ENCODE measurements at places on chromosomes 2 and 18.

- no peak for DNase-seq
Measured at GRCh38 chr2:26892133-26892532, 44.2 kb downstream of the DPYSL5 start.

DNA sequence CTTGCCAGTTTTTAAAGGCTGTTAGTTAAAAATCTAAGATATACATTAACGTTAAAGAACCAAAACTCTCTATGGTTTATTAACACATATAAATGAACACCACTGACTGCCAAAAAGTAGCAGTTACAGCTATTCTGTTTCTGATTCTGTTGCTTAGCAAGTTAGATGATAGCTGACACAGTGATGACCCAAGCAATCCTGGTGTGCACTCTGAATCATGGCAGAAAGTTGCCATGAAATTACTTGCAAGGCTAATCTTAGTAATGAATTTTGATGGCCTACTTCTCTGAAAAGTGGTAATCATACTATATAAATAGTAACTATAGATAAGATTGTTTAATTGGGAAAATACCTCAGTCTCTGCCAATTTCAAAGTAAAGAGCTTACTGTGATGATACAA is 57.7 kb downstream of the ROCK2 start:
- DNase-seq: no peak

DNA sequence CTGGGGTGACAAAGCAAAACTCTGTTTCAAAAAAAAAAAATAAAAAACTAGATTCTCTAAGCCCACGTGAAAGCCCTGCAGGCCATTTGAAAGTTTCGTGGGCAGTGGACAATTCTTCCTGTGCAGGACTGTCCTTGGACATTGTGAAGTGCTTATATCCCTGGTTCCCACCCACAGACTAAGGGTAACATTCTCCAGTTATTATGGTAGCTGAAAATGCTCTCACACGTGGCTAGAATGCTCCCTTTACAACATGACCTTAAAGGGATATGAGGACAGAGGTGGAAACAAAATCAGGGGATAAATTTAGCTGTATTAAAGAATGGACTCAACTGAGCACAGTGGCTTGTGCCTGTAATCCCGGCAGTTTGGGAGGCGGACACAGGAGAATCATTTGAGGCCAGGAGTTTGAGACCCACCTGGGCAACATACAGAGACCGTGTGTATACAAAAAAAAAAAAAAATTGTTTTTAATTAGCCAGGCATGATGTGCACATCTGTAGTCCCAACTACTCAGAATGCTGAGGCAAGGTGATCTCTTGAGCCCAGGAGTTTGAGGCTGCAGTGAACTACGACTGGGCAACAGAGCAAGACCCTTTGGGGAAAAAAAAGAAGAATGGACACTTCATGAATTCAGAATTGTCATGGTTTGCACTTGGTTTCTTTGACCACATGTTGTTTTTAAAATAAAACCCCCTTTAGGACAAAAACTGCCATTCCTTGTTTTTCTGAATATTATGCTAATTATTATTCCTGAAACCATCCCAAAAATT is 167.9 kb downstream of the MGAT5 start:
- DNase-seq: no peak

GRCh38 chr2:35783723-35784122 is 571.9 kb upstream of the CRIM1 start:
- DNase-seq: no peak

- no peak for DNase-seq
Measured at GRCh38 chr2:202270487-202270886, 4.9 kb downstream of the NOP58 start.

- DNase-seq: no peak
Measured at GRCh38 chr2:121555008-121555407, 24.3 kb downstream of the RNU4ATAC start.

DNA sequence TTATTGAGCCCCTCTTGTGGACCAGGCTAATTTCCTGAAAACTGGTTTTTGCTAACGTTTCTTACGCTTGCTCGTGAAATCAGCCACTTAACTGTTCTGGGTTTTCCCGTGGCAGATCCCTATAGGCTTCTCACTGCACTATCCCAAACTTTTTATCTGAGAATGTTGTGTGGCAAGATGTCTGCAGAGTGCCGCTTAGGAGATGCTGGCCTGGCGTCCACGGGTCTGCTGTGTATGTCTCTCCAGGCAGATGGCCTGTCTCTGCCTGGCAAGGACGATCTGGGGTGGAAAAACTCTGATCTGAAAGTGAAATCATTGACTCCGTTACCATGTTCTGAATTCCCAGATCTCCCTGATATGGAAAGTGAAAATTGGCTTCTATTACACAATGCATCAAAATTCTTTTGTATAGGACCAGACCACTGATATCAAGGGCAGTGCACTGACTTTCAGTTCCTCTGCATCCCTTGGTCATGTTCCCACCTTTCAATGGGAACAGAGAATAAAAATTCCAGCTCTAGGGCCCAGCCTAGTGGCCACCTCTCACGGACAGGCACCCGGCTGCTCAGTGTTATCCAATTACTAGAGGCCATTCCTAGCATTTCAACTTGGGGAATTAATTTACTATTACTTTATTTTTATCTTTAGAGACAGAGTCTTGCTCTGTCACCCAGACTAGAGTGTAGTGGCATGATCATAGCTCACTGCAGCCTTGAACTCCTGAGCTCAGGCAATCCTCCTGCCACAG is 154.6 kb downstream of the ACOXL start:
- DNase-seq: no peak

- no peak for DNase-seq
Measured at GRCh38 chr2:140316345-140316744, 1536.2 kb upstream of the NXPH2 start.

DNA sequence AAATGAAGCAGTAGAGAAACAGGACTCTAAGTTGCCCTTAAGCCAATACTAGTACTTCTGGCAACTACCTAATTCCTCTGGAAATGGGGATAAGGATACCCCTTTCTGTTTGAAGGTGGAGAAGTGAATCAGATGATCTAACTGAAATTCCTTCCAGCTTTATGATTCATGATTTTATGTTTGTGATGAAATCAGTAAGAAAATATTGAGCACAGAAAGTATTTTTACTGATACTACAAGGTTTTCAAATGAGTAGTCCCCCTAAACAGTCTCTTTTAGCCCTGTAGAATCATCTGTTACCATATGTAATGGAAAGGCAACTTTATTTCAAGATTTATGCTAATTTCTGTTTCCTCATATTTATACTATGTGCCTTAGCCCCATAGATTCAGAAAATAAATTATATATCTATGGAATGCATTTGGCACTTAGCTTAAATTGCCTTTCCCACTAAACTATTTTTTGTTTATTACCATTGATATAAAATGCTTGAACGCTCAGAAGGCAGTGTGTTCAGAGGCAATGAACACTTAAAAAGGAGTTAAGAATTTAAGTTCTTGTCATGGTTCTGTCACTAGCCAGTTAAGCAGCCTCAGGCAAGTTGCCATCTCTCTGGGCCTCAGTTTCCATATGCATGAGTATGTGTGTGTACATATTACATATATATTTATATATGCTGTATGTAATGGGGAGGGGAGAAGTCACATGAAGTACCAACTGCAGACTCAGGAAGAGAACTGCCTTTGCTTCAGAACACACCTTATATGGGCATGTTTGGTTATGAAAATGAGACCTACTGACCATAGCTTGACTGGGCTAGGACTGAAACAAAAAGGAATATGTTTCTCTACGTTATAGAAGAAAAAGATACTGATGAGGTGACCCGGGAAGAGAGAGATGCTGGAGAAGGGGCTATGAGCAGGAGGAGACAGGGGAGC is 97.7 kb downstream of the CDC42EP3 start:
- DNase-seq: no peak

DNA sequence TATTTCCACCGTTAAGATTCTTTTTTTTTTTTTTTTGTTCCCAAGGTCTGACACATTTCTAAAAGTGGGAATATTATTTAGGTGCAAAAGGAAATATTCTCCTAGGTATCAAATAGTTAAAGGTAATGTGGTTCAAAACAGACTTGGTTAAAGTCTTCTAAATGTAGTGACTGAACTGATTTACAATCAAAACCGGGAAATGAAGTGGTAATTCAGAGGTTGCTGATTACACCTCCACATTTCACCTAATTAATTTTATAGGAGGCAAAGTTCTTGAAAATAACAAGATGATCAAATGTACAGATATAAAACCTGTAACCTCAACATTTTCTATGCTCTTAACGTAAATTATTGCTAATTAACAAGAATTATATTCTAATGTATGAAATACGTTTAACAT is 5.1 kb downstream of the BCL11A start:
- DNase-seq: no peak

DNA sequence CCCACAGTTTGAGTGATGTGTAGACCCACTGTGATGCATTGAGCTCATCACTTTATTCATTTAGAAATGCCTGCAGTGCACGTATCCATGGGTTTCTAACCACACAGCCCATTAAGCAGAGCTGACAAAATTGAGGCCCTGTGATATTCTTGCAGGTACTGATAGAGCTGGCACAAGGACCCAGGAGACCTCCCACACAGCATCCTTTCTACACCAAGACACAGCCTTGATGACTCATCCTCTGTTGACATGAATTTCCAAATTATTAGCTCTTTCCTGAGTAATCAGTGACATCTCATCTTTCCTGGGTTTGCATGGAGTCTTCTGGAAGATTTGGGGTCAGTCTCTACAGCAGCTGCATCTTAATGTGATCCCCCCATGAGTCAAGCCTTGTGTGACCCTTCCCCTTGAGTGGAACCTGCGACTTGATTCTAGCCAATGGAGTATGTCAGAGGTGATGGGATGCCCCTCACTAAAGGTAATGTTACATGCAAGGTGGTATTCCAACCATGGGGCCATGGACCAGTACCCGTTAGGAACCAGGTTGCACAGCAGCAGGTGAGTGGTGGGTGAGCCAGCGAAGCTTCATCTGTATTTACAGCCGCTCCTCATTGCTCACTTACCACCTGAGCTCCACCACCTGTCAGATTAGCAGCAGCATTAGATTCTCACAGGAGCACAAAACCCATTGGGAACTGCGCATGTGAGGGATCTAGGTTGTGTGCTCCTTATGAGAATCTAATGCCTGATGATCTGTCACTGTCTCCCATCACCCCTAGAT is 181.1 kb upstream of the ARL4C start:
- no peak for DNase-seq

DNA sequence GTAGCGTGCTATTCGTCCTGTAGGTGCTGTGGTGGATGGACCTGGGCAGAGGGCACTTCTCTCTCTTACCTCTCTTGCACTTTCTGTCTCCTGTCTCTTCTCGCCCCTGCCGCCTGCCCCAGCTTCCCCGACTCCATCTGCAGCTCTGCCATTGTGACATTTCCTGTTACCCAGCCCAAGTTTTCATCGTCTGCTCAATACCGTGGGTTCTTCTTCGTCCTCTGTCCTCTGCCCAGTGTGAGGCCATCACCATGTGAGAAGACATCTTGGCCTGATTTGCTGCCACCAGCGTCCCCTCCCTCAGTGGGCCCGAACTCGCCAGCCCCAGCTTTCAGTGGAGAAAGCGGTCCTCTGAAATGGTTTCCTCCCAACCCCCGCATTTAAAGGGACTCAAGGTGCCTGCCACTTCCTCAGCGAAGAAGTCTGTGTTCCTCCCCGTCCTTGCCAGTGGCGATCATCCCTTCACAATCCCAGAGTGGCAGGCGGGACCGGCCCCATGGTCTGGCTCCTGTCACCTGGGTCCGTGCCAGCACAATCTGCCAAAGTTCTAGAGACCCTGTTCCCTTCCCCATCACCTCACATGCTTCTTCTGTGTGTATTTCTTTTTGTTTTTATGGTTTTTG is 18.0 kb downstream of the TGOLN2 start:
- no peak for DNase-seq

DNA sequence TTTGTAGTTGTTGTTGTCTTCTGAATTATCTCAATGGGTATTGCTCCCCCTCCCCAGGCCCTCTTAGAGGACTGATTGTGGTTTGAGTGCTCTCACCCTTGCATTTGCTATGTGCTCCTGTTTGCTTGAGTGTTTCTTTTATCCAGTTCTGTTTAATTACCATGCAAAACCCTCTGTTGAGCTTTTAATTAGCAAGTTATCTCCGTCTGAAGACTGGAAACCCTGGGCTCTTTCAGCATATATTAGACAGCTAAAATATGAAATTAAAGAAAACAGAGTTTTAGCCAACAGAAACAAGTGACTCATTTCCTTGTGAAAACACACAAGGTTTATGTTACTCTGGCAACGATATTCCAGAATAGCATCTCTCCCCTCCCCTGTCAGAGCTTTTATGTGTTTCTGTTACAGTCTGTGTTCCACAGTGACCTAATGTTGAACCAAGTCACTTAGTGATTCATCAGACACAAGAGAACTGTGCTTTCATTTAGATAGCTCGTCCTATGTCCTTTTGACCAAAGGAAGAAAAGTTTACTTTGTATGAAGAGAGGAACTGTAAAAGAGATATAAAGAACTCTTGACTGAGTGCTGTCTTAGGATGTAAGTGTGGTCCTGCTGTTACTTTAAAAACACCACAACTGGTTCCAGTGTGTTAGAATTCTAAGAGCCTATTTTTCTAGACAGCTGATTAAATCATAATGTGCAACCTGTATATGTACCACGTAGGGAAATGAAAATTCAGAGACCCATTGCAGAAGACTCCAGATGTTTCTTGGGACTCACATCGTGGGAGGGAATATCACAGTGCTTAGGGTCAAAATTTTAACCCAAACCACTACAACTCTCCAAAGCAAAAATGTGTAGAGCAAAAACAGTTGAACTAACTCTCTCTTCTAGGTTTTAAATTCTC is 172.8 kb upstream of the RBMS1 start:
- DNase-seq: no peak

GRCh38 chr2:191363267-191363666 is 118.1 kb downstream of the MYO1B start:
- DNase-seq: no peak

DNA sequence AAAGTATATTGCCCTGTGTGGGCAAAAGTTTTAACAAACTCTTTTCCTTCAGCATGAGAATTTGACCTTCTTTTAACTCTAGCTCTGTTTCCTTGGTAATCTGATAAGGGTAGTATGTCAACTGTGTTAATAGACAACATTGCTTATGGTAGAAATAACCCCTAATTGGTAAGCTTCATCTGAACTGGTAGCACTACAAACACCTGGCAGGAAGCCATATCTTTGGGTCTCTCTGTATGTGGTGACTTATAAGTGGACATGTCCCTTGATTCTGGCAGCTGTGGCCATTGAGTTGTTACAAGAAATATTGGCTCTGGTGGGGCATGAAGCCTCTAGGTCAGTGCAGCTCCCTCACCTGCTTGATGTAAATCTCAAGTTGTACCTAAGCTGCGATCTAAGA is 46.9 kb downstream of the MBD5 start:
- peak; percentile 24 for DNase-seq

DNA sequence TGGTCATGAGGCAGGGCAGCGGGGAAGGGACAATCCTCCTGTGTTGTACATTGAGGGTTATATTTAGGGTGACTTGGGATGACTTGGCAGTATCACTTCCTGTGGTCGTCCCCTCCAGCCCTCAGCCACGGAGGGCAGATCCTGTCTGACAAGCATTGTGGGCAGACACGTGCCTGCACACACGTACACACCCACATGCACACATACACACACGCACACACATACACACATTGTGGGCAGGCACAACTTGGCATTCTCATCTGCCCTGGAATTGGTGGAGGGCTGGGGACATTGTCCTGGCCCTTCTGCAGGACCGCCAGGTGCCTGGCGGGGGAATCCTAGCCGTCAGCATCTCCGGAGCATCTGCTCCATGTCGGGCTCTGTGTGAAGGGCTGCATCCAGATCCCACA is 47.6 kb downstream of the ODC1 start:
- no peak for DNase-seq

All from hematopoietic multipotent progenitor cell treated with erythropoietin and hydrocortisone succinate and interleukin-3 and kit ligand, for 15 days (in vitro differentiated cells).